Smooth muscle cell of the umbilical artery (primary cell): ENCODE measurements at places on chromosomes 7 and 10. TPM values are rescaled to one million over a fixed set of nuclear protein-coding genes. Genes with fewer than 3 reads are reported as not detected.

The ACTR3C gene
- total RNA-seq = 1.2 TPM in 2 replicates

The LRRD1 gene
- total RNA-seq = 0.28 and 0.30 TPM in 2 replicates

The AKR1C8 gene
- total RNA-seq = not detected in 2 replicates

The BTBD16 gene
- not detected in 2 replicates for total RNA-seq

The SPDYE2B gene
- total RNA-seq = not detected in 2 replicates

The VTI1A gene
- 33.9 and 44.8 TPM in 2 replicates for total RNA-seq

The LIPJ gene
- not detected in 2 replicates for total RNA-seq

The OGDHL gene
- total RNA-seq = 0.14 and 0.59 TPM in 2 replicates

The MDH2 gene
- total RNA-seq = 28.5 and 50.6 TPM in 2 replicates

The LSM8 gene
- total RNA-seq = 23.0 and 32.4 TPM in 2 replicates

The THNSL1 gene
- total RNA-seq = 3.9 and 6.1 TPM in 2 replicates

The NUDT13 gene
- total RNA-seq = 0.30 and 1.1 TPM in 2 replicates

The IDI2 gene
- total RNA-seq = not detected in 2 replicates

The ZNF467 gene
- total RNA-seq = 0.14 and 0.59 TPM in 2 replicates

The PAPOLB gene
- 0.05 TPM in 1 of 2 replicates, not detected in the other for total RNA-seq

The GARIN1A gene
- total RNA-seq = 0.89 and 1.5 TPM in 2 replicates

The TMEM139 gene
- total RNA-seq = not detected in 2 replicates

The AGR2 gene
- not detected in 2 replicates for total RNA-seq

The HOXA9 gene
- total RNA-seq = 8.6 and 13.5 TPM in 2 replicates

The SLC4A2 gene
- total RNA-seq = 92.3 and 104 TPM in 2 replicates

The KAT6B gene
- total RNA-seq = 23.8 and 24.2 TPM in 2 replicates

The SPDYE2 gene
- not detected in 2 replicates for total RNA-seq

The CFAP69 gene
- total RNA-seq = 5.0 and 5.3 TPM in 2 replicates

The COL28A1 gene
- total RNA-seq = 0.32 TPM in 1 of 2 replicates, not detected in the other

The GRID1 gene
- 0.09 and 0.30 TPM in 2 replicates for total RNA-seq

The ABCC2 gene
- total RNA-seq = 0.65 and 0.89 TPM in 2 replicates

The TUBB8 gene
- total RNA-seq = not detected in 2 replicates

The TDRD1 gene
- total RNA-seq = 0.05 TPM in 1 of 2 replicates, not detected in the other

The SOSTDC1 gene
- total RNA-seq = under 0.01 and 0.05 TPM in 2 replicates

The OR2A12 gene
- not detected in 2 replicates for total RNA-seq

The IQUB gene
- 0.51 and 0.89 TPM in 2 replicates for total RNA-seq

The SHLD2 gene
- total RNA-seq = 23.8 and 33.2 TPM in 2 replicates

The ANKRD61 gene
- total RNA-seq = 0.23 TPM in 1 of 2 replicates, not detected in the other

The GRID2IP gene
- total RNA-seq = not detected in 2 replicates

The HMX3 gene
- total RNA-seq = not detected in 2 replicates

The FOXI2 gene
- total RNA-seq = not detected in 2 replicates

The ATRNL1 gene
- 0.97 and 2.7 TPM in 2 replicates for total RNA-seq

The ACTL6B gene
- not detected in 2 replicates for total RNA-seq

The OPN1SW gene
- not detected in 2 replicates for total RNA-seq

The FZD1 gene
- 7.7 and 8.3 TPM in 2 replicates for total RNA-seq

The SFRP4 gene
- total RNA-seq = 0.14 and 0.89 TPM in 2 replicates

The ADIRF gene
- 1.3 and 1.5 TPM in 2 replicates for total RNA-seq

The OR6B1 gene
- not detected in 2 replicates for total RNA-seq
